ENCODE measurements at places on chromosomes 3 and 15.

GRCh38 chr15:96285305-96285704 is 45.2 kb upstream of the NR2F2 start:
- DNase-seq = no peak

- no peak for DNase-seq
Observed at GRCh38 chr3:127750226-127751031, 71.9 kb downstream of the MGLL start.

DNA sequence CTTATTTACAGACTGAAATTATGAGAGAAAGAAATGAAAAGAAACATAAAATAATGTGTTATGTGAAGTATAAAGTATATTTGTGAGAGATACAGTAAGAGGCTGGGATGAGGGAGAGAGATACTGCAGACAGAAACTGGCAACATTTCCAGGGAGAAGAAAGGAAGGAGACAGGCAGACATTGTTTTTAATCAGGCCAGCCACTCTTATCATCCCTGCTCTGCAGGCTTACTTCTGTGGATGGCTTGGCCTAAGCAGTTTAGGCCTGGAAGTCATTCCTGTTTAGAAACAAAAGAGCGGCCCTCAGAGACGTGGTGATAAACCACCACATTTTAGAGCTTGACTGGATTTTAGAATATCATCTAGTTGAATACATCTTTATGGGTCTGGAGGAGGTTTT is 12.4 kb downstream of the PCCB start:
- no peak for DNase-seq

DNA sequence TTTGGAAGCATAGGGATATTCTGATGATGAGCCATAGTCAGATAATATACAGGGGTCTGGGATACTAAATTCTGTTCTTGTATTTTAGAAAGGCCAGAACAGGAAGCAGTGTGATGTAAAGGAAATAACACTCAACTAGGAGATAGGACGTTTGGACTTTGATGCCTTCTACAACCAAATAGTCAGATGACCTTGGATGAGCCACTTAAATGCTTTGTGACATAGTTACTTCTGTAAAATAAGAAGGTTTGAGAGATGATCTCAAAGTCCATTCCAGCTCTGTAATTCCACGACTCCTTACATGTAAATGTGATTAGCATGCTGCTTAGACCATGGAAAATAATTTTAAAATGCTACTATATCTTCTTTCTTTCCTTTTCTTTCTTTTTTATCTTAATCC is 29.5 kb upstream of the CCDC54 start:
- DNase-seq = no peak

- DNase-seq = no peak
Observed at GRCh38 chr15:32936283-32936918, 218.6 kb downstream of the GREM1 start.

- no peak for DNase-seq
Observed at GRCh38 chr3:34268032-34268709, 469.7 kb downstream of the PDCD6IP start.

DNA sequence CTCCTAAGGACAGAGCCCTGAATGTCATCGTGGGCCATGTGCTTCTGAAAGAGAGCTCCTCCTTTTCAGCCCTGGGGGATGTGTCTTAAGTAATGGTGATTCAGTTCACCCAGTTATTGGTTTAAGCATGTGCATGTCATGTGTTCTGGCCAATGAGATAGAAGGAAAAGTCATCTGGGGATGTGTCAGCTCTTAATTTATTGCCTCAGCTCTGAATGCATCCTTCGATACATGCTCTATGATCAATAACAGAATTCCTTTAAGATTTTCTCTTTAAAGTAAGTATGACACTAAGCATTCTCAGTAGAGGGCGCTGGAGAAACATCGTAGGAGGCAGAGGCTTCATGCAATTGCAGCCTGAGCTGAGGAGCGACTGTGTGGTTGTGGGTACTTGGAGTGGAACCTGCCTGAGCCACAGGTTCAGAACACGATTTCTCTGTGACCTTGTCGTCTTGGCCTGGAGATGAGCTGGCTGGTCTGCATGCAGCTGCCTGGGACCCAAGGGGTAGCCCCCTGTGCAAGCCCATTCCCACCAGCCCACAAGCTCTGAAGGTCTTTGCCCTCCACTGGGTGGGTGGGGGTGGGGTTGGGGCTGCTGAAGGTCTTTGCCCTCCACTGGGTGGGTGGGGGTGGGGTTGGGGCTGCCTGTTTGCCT is 69.5 kb downstream of the C3orf38 start:
- DNase-seq = no peak

All from iPS DF 19.7 (cell line).